ENCODE measurements at places on chromosomes 4 and X.

DNA sequence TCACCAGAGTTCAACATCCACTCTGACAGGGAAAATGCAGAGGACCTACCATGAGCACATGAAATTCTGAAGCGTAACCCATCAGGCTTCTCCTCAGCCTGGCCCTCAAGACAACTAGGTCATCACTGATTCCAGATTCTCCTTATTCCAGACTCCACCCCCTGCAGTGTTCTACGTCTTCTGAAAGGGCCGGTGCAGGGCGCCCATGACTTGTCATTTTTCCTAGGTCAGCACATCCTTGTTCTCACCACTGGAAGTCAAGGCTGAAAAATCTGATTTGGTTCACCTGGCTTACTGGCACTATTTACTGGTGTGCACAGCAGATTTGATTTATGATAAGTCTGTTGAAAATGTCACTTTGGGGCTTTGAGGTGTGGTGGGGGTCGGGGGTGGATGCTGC, 140.9 kb upstream of the KLF3 start:
- DNase-seq = no peak

- peak; percentile 16 for DNase-seq
Observed at GRCh38 chr4:187393531-187394344, 601.8 kb upstream of the ZFP42 start.

- DNase-seq = no peak
Observed at GRCh38 chr4:44462259-44462658, 13.7 kb upstream of the KCTD8 start.

DNA sequence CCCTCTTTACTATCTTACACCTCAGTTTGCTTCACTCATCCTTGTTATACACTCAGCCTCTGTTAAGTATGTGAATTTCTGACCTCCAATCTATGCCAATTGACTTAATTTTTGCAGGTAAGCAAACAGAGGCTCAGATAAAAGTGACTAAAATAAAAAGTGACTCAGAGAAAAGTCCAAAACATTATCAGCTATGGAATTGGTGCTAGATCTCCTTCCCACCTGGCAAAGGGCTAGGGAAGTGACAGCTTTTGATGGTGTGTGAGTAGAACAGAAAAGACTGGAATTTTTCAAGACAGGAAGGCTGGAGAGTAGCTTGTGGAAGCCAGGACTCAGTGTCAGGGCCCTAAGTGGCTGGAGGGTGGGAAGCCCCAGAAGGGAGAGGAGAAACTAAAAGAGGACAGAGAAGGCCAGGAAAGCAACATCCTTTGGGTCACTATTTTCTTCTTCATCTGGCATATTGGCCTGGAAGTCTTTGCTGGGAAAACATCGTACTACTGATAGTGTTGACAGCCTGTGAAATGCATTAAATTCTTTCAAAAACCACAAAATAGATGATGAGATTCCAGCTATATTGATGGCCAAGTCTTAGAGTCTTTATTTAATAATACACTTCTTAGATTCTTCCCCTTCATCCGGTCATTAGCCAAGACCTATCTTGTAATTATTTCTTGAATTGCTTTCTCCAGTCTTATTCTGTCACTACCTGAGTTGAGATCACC, 392.8 kb downstream of the RAPGEF2 start:
- no peak for DNase-seq

GRCh38 chr4:151014521-151015458, at the start of gene LRBA:
Gene LRBA (minus strand): TSS chr4:151015284. CDS start chr4:151014642, 642 bp downstream.
- no peak for DNase-seq

All from AG04449 (cell line).